ENCODE measurements at places on chromosomes 5 and 9. TPM values are rescaled to one million over a fixed set of nuclear protein-coding genes. Genes with fewer than 3 reads are reported as not detected.

- DNase-seq, result no peak
- H3K4me3 ChIP-seq, result no peak overlapping the region
- H3K27ac ChIP-seq, result no peak overlapping the region
- H3K27me3 ChIP-seq, result no peaks in the 10 kb centered on the region
- no peaks in the 10 kb centered on the region for H3K36me3 ChIP-seq
- no peaks in the 10 kb centered on the region for H3K4me1 ChIP-seq
Observed at GRCh38 chr5:44769877-44770209, 38.9 kb upstream of the MRPS30 start.

DNA sequence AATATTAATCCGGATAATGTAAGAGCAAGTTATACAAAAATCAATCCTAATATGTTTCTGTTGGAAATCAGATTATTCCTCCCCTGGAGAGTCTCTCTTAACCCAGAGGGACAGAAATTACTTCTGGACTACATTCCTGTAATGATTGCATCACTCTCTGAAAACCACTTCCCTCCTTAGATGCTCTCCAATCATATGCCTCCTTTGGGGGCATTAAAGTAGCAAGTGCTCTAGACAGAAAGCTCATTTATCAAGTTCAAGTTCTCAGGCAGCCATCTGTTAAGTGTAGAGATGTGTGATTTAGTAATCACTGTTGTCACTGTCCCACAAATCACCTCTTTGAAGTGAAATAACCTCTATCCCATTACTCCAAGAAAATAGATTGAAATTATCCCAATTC, 247.1 kb downstream of the SLCO4C1 start:
- H3K4me3 ChIP-seq, result no peak overlapping the region
- H3K36me3 ChIP-seq, result no peaks in the 10 kb centered on the region
- no peaks in the 10 kb centered on the region for H3K4me1 ChIP-seq
- no peak for DNase-seq
- no peaks in the 10 kb centered on the region for H3K27me3 ChIP-seq

DNA sequence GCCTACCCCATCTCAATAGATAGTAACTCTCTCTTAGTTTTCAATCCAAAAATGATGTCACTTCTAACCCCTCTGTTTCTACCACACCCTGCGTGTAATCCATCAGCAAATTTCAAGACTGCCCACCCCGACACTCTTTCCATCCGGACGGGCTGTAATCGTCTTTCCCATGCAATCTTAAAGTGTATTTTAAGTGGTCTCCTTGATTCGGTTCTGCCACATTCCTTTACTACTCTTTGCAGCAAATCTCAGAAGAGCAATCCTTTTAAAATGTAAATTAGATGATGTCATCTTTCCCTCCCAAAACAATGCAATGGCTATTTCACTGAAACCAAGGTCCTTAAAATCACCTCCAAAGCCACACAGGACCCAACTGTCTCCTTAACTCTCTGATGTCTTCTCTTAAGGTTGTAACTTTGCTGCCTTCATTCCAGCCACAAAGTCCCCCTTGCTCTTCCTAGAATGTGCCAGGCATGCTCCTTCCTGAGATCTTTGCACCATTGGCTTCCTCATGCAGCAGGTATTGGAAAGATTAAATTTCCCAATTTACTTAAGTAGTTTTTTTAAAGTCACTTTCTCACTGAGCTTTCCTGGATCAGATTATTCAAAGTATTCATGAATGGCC, 932.5 kb upstream of the WWC1 start:
- H3K27me3 ChIP-seq, result no peaks in the 10 kb centered on the region
- H3K4me3 ChIP-seq, result no peak overlapping the region
- no peak for DNase-seq
- no peaks in the 10 kb centered on the region for H3K4me1 ChIP-seq

- H3K27ac ChIP-seq, result no peak overlapping the region
- no peak overlapping the region for H3K4me3 ChIP-seq
- DNase-seq, result no peak
Observed at GRCh38 chr9:115594557-115594956, 476.6 kb upstream of the TNC start.

GRCh38 chr5:142201471-142201887, 92.9 kb downstream of the NDFIP1 start:
- DNase-seq, result no peak
- H3K27me3 ChIP-seq, result no peaks in the 10 kb centered on the region

DNA sequence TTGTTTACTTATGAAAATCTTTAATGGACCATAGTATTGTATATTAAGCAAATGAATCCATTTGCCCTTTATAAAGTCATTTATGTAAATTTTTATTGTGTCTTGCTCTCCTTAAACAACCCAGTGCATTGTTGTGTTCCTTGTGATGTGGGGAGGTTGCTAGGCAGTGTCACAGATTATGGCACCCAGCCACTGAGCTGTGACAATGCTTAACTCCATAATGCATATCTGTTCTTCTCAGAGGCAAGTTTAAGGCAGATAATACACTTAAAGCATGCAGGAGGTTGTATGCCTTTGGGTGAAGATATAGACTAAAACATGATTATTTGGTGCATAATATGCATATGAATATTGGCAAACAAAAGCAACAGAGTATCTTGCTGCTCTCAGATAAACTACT, 269.6 kb upstream of the RIOK2 start:
- no peak overlapping the region for H3K4me3 ChIP-seq
- no peaks in the 10 kb centered on the region for H3K27me3 ChIP-seq
- DNase-seq, result no peak
- no peak overlapping the region for H3K27ac ChIP-seq
- H3K4me1 ChIP-seq, result no peaks in the 10 kb centered on the region

MYMK gene
- not detected for total RNA-seq

Measured in liver (tissue), 10 donors.